ENCODE measurements at places on chromosomes 5 and 9.

DNA sequence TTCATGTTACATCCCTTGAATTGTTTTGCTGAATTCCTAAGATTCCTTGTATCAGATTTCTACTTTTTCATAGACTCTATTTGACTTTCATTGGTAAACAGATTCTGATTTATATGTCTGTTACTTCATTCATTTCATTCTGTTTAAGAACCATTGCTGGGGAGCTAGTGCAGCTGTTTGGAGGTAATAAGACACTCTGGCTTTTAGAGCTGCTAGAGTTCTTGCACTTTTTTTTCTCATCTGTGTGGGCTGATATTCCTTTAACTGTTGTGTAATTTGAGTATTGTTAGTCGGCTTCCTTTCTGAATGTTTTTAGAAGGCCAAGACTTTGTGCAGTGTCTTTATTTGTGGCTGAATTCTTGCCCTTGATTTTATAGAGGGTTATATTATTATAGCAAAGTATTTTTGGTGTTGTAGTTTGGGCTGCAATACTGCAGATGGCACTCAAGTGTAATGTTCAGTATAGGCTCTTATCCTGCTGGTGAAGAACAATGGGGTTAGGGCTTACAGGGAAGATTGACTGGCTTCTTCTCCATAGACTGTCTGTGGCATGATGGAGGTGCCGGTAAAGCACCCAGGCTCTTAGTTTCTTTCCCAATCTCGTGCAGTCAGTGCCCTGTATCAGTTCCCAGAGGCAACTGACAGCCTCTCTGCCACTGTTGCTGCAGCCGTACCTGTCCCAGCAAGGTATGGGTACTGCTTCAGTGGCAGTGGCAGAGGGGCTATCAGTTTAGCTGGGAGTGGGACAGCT lies 162.2 kb downstream of the OXCT1 start:
- DNase-seq, result no peak

DNA sequence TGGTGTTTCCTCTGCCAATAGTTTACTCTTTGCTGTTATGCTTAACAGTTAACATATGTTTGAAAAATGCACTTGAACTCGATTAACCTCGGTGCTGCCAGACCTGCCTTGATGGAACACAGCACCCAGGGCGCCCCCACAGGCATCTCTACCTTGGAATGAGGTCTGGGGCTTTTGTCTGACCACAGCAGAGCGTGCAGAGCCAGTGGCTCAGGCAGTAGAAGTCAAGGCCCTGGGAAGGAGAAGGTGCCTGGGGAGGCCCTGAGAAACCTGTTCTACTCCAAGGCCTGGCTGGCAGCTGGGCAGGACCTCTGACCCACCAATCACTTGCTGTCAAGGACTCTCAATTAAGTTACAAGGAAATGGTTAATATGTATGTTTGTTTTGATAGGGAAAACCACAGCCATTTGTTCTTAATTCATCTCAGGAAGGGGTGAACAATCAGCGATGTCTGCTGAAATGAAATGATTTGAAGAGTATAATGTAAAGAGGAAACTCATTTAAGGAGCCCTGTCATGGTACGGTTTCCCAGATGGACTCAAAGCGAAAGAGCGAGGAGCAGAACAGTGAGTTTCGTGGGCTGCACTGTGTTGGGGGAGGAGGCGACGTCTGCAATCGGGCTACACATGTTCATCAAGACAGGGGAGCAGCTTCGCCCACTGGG lies 21.9 kb downstream of the MACROH2A1 start:
- no peak for DNase-seq

DNA sequence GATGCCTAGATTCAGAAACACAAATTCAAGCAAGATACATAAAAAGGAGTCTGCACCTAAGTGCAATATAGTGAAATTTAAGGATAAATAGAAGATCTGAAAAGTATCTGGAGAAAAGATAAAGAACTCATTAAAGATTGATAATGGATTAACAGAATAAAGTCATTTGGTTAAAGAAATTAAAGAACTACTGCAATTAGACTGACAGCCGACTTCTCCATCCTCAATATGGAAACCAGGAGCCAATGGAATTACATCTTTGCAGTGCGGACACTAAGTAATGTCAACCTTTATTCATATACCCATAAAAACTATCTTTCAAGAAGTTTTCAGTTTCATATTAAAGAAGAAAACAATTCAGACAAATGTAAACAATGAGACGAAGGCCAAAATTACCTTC lies 81.0 kb downstream of the MRPL36 start:
- no peak for DNase-seq

- no peak for DNase-seq
Measured at GRCh38 chr9:95366731-95367325, 49.3 kb upstream of the FANCC start.

GRCh38 chr9:122122903-122123632 lies 30.0 kb upstream of the TTLL11 start:
- DNase-seq, result no peak

DNA sequence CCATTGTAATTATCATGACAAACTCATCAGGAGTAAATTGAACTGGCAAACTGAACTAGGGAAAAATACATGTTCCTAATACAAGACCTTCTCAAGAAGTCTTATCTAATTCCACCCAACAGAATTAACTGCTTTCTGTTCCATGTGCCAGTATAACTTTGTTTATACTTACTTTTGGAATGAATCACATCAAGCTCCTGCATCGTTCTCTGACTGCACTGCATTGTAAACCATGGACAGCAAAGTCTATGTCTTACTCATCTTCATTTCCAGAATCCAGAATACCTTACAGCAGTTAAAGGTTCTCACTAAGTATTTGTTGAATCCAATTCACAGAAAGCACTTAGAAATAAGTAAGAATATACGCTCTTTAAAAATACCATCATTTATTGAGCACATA lies 102.8 kb downstream of the PLK2 start:
- no peak for DNase-seq

GRCh38 chr5:68740226-68740910 lies 353.4 kb upstream of the SLC30A5 start:
- DNase-seq, result no peak

GRCh38 chr5:175493260-175493659 lies 14.9 kb downstream of the SFXN1 start:
- DNase-seq, result no peak

DNA sequence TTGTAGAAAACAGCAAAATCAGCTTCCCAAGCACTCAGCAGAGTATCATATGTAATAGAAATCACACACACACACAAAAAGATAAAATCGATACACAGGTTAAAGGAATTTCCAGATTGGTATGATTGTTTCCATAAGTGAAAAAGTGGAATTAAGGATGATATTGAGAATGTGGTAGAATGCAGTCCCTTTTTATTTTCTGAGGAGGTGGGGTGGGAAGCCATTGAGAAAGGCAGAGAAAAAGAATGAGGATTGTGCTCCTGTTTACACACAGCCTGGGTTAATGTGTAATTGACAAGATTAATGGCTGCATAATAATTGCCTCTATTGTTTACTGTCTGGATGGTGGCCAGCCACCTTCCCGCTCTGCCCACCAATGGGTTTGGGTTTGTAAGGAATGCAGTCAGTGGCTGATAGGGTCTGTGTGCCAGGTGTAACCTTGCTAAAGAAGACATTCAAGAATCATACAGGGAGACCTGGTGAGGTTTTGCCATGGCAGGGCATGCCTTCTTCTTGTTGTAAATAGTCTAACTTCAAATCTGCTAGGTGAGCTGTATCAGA lies 177.2 kb upstream of the MAP3K1 start:
- no peak for DNase-seq

- DNase-seq, result no peak
Measured at GRCh38 chr5:115626445-115626823, 598 bp upstream of the TMED7 start.

GRCh38 chr9:107732781-107733522 lies 243.4 kb upstream of the KLF4 start:
- no peak for DNase-seq

Measured in GOT3 (cell line).